ENCODE measurements at places on chromosomes 1 and 21. TPM values are rescaled to one million over a fixed set of nuclear protein-coding genes. Genes with fewer than 3 reads are reported as not detected.

PLA2G2D gene
- 0.08 TPM for polyA plus RNA-seq

DYNLT5 gene
- 0.28 TPM for polyA plus RNA-seq

GIPC2 gene
- polyA plus RNA-seq: not detected

FHAD1 gene
- polyA plus RNA-seq: not detected

DNA sequence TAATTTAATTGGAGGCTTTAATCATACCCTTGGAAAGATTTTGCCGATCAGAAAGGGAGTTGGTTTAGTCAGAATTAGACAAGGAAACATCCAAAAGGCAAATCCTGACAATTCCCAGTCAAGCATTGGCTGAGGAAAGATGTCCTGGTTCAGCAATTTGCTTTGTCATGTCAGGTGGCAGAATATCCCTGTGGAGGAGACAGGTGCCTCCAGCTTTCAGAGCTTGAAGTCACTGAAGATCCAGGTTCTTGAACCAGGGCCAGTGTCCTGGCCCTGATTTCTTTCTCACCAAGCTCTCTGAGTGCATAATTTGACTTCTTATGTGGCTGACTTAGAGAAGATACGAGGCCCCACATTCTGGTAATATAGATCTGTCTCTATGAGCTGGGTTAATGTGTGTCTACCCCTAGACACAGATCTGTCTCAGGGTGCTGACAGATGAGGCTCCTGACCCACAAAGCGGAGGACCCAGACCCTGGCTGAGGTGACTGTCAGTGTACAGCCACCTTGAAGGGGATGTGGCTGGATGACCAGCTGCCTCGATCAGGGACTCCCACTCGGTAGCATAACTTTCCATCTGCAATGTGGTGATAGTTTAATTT, 118.9 kb downstream of the HHAT start:
- H3K36me3 ChIP-seq: no peaks in the 10 kb centered on the region
- no peak overlapping the region for H3K27ac ChIP-seq
- no peak for DNase-seq
- no peak overlapping the region for H3K4me3 ChIP-seq
- H3K27me3 ChIP-seq: no peaks in the 10 kb centered on the region

- no peak overlapping the region for H3K27ac ChIP-seq
- no peaks in the 10 kb centered on the region for H3K4me1 ChIP-seq
- no peak for DNase-seq
- H3K27me3 ChIP-seq: peaks cover 26% of the 10 kb centered on the region
These were observed 43.4 kb downstream of the PLPP3 start for GRCh38 chr1:56535939-56536338.

- no peaks in the 10 kb centered on the region for H3K27me3 ChIP-seq
- no peaks in the 10 kb centered on the region for H3K36me3 ChIP-seq
- no peak within 1 kb of the TSS for H3K27ac ChIP-seq
- H3K4me3 ChIP-seq: no peak within 1 kb of the TSS
- no peaks in the 10 kb centered on the region for H3K4me1 ChIP-seq
These were observed at the start of gene TTC34 for GRCh38 chr1:2801535-2802291. Gene TTC34 (minus strand): TSS chr1:2801693. CDS start chr1:2800827, 866 bp downstream.

DNA sequence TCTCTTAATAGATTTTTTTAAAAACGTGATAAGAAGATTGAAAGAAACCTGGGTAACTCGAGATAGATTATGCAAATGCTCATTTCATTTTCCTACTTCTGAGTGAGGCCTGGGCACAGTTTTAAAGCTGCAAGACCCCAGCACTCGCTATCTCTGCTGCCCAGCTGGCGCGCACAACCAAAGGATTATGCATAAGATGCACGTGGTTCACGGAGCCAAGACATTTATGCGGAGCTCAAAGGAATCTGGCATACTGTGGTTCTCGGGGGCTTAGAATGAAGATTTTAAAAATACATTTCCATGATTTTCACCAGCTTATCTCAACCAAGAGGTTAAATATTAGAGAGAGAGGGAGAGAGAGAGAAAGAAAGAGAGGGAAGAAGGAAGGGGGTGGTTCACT, 210.9 kb downstream of the DSCAM start:
- DNase-seq: no peak
- no peaks in the 10 kb centered on the region for H3K27me3 ChIP-seq
- H3K36me3 ChIP-seq: no peaks in the 10 kb centered on the region
